ENCODE measurements at places on chromosomes 4 and X. TPM values are rescaled to one million over a fixed set of nuclear protein-coding genes. Genes with fewer than 3 reads are reported as not detected.

DNA sequence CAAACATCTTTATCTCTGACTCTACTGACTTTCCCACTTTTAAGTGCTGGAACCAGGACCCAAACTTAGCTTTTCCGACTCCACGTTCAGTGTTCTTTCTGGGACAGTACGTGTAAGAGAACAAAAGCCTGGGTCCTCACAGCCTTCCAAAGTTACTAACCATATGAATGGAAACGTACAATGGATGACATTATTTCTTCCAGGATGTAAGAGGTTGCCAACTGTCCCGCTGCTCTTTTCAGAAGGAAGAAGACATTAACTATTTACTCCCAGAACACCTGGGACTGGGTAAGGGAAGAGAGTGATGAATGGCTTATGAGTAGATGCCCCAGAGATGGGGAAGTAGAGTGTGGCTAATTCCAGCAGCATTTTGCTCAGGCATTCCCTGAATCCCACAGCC is 114.7 kb downstream of the TRAPPC11 start:
- no peak for DNase-seq

APLN gene
- total RNA-seq: not detected

PHEX gene
- total RNA-seq: 0.56 TPM

- no peak for DNase-seq
Measured at GRCh38 chrX:46597771-46598170, 24.2 kb downstream of the CHST7 start.

- no peak for DNase-seq
Measured at GRCh38 chr4:156437666-156438065, 484.0 kb upstream of the CTSO start.

- DNase-seq: peak; percentile 55
Measured at GRCh38 chrX:110146521-110146920, 143.6 kb downstream of the TMEM164 start.
